ENCODE measurements at places on chromosomes 2 and 18.

DNA sequence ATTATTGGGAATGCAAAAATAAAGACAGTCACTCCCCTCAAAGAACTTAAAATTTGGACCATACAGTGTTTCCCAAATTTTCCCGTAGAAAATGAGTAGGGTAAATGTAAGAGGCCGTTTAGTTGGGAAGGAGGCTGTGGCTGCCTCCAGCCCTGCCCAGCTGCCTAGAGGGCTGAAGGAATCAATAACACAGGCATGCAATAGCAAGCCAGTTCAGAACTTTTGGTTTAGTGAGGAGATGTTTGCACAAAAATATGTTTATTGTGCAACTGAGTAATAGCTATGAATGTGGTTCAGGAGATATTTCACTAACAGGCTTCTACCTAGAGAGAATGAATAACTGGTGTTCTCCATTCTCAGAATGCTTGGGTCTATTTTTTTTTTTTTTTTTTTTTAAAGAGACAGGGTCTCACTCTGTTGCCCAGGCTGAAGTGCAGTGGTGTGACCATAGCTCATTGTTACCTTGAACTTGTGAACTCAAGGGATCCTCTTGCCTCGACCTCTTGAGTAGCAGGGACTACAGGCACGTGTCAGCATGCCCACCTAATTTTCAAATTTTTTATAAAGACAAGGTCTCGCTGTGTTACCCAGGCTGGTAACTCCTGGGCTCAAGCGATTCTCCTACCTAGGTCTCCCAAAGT lies 23.6 kb downstream of the UGP2 start:
- DNase-seq = no peak

DNA sequence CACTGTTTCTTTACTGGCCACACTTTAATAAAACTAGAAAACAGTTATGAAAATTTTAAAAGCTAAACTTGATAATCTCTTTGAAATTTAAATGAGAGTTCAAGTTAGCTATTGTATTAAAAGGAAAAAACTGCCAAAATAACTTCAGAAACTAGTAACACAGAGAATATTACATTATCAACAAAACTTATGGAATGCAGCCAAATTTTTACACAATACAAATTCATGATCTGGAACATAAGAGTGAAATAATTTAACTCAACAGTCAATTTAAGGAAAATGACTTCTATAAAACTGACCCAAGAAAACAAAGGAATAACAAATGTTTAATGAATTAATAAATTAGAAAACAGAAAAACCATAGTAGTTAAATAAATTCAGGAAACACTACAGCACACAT lies 65.0 kb downstream of the TCF4 start:
- no peak for DNase-seq

DNA sequence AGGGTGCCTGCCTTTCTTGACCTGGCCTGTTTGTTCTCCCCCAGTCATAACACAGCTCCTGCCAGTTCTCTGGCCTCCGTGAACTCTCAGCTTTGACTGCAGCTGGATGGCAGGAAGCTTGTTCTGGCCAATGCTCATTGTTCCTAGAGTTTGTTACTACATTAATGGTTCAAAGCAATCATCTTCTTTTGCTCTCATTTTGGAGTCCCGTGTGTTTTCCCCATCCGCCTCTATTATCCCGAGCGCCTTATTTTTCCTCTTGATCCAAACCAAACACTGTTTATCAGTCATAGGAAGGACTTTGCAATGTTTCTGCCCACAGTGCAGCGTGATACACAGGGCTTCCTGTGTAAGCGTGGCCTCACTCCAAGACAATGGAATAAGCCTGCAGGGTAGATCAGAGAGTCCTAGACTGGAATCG lies 184.3 kb upstream of the APCDD1 start:
- no peak for DNase-seq

- no peak for DNase-seq
These were observed 135.5 kb upstream of the CREB1 start for GRCh38 chr2:207394203-207394781.

DNA sequence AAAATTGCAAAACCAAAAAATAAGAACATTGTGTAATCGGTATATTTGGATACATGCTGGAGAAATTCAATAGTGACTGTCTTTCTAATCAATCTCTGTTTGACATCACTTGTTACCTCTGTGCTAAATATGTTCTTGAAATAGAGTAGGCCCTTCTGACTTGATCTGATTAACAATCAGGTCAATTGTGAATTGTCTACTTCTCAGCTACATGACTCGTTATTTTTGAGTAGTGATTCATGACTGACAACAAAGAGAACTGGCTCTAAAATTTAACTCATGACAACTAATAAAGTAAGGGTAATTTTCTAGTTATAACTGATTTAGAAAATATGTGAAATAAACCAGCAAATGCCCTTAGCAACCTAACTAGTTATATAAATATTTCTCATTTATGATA lies 312.1 kb downstream of the TMX3 start:
- DNase-seq = no peak

DNA sequence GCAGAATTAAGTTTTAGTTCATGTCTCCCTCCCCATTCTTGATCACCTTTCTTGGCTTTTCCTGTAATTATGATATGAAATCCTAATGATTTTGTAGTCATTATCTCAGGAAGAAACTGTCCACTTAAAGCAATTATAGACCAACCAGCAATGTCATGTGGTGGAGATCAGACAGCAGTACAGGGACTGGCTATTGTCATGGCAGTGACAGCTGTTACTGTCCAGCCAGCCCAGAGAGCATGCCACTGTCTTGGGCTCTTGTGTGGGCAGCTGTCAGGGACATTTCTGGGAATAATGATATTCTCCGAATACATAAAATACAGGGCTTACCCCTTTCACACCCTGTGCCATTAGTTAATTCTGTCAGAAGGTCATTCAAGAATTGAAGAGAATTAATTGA lies 355.3 kb upstream of the RAB12 start:
- no peak for DNase-seq

DNA sequence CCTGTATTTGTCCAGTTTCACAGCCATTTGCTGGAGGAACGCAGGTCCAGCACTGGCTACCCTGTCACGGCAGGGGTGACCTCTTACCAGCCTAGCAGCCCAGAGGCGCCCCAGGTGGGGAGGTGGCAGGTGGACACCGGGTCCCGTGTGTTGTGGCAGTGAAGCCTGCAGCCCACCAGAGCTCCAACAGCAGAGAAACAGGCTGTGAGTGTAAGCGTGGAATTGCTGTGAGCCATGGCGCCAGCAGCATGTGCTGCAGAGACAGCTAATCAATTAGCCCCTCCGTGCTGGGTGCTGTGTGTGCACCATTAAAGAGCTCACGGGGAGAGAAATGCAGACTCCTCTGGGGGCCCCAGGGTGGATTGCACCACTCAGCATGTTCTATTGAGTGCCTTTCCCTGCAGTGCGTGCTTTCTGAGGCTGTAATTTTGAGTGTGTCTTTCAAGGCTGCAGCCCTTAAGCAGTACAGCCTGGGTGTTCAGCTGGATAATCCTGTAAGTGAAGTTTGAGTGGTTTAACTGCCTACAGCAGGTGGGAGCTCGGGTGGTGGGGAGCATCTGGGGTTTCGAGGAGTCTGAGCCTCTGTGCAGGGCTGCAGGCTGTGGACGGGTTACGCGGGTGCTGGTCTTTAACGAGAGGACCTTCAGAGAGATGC lies 15.9 kb downstream of the RTP5 start:
- no peak for DNase-seq
